ENCODE measurements at places on chromosomes 6 and 20. TPM values are rescaled to one million over a fixed set of nuclear protein-coding genes. Genes with fewer than 3 reads are reported as not detected.

VNN1 gene
- total RNA-seq: not detected

GJE1 gene
- not detected for total RNA-seq

SPTLC3 gene
- 2.0 TPM for total RNA-seq

CITED2 gene
- total RNA-seq: 18.7 TPM

CDH26 gene
- total RNA-seq: 0.27 TPM

PPP1R14C gene
- 0.11 TPM for total RNA-seq

PRIM2 gene
- 29.9 TPM for total RNA-seq

ACTL10 gene
- total RNA-seq: not detected

GRM4 gene
- not detected for total RNA-seq

PSMB1 gene
- total RNA-seq: 368 TPM

KCNS1 gene
- total RNA-seq: 1.1 TPM

TSBP1 gene
- not detected for total RNA-seq

LPA gene
- not detected for total RNA-seq

SLC22A7 gene
- total RNA-seq: not detected

MICAL1 gene
- 43.1 TPM for total RNA-seq

C20orf204 gene
- total RNA-seq: 0.59 TPM

IL17A gene
- total RNA-seq: not detected

TSPO2 gene
- not detected for total RNA-seq

WFDC13 gene
- total RNA-seq: not detected

BRPF3 gene
- 6.0 TPM for total RNA-seq

IL20RA gene
- total RNA-seq: not detected

ANKRD66 gene
- not detected for total RNA-seq

CHRNA4 gene
- not detected for total RNA-seq

All from SK-MEL-5 (cell line).